GDM1 (cell line): ENCODE measurements at places on chromosomes 6 and 20.

- DNase-seq = no peak
Measured at GRCh38 chr6:110366256-110366655, 8.1 kb upstream of the METTL24 start.

GRCh38 chr6:25942561-25943147 lies 12.2 kb upstream of the SLC17A2 start:
- DNase-seq = peak; percentile 28

- DNase-seq = peak; percentile 32
Measured at GRCh38 chr20:15236812-15237211, 899.4 kb upstream of the FLRT3 start.

DNA sequence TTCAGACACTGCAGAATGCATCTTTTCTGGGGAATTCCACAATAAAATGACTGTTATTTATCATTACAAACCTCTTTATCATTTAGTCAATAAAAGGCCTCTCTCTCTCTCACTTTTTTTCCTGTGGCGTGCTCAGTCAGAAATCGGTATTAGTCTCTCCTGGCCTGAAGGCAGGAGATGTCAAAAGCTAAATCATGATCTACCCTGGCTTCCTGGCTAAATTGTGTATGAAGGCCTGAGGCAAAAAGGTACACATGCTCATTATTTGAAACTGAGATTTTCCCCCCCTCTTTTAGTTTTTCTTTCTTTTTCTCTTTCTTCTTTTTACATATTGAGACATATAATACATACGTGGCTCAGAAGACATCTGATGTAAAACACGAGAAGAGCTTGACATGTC lies 375.0 kb upstream of the SLC35B3 start:
- no peak for DNase-seq

DNA sequence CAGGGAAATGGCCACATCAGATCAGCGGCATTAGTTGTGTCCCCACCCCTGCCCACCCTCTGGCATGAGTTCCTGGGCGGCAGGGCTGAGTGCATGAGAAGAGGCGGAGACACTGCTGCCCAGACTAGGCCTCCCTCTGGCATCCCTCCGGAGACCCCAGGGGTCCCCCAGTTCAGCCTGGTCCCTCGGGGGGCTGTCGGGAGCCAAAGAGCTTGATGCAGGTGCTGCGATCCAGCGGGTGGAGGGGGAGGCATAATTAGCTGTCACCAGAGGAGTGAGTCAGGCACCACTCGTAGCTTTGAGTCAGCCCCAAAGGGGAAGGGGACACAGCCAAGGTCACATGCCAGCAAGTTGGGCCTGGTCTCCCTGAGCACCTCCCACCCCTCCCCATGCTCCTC lies 34.5 kb downstream of the DLGAP4 start:
- no peak for DNase-seq

GRCh38 chr20:5100684-5101347 lies 18.9 kb downstream of the PCNA start:
- peak; percentile 34 for DNase-seq
